Activated T-helper 1 cell treated with Interleukin-2 at 50 U/mL for 16 hours (primary cell): ENCODE measurements at places on chromosomes 1 and 21.

- peak; percentile 93 for DNase-seq
Measured at GRCh38 chr1:27568300-27569087, 35.5 kb downstream of the AHDC1 start.

DNA sequence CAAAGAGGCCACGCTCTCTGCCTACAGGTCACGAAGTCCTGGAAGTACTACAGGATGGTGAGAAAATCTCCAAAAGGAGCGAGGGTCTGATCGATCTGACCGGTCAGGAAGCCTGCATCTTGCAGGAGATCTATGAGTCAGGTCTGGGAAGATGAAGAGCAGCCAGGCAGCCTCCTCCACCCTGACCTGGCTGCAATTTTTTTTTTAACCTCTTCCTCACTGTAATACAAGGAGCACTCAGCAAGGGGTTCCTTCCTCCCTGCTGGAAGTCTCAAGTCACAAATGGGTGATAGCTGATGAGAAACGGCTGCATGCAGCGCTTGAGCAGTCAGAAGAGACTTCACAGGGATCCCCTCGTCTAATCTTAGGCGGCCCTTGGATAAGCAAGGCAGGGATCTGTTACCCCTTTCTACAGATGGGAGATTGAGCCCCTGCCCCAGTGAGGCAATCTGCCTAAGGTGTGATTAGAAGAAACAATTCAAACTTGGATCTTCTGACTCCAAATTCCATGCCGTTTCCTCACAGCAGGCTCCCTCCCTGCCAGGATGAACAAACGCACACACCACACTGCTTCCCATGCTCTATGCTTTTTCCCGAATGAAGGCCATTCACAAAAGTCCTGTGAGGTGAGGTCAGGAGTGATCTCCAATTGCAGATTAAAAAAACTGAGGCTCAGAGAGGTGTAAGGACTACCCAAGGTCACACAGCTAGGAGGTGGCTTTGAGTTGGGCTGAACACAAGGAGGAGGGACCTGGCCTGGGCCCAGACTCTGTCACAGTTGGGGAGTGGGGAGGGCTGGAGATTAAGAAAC lies 48.3 kb downstream of the ECE1 start:
- no peak for DNase-seq

DNA sequence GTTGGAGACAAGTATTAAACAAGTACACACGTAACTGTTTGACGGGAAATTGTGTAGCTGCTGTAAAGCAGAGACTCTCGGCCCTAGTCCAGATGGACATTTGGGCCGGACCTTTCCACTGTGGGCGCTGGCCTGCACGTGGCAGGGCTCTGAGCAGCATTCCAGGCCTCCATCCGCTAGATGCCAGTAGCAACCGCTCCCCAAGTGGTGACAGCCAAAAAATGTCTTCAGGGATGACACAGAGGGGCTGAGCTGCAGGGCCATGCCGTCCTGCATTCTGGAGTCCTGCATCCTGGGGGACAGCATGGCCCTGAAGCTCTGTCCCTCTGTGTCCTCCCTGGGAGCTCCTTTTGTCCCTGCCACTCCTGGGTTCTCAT lies 24.8 kb downstream of the A3GALT2 start:
- no peak for DNase-seq

DNA sequence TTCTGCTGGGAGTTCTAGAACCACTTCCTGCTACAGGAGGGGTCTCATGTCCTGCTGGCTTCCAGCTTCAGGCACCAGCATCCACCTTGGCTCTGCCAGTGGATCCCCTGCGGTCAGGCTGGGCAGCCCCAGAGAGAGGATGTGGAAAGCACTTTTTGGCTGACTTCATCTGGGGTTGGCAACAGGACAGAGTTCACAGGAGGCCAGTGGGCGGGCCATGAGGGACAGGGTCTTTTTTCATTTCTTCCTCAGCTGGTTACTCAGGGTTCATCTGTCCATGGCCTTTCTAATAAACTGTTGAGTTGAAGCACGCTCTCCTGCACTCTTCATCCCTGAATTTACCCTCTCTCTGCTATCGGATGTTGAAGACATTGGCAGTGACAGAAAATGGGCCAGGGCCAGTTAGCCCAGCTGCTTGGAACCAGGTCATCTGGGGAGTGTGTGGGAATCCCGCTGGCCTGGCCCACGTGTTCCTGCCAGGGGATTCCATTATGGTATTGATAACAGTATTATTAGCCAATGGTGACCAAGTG lies 45.2 kb downstream of the RPS6KA1 start:
- DNase-seq, result no peak

GRCh38 chr1:25858906-25859789 lies at the start of gene AUNIP:
AUNIP (minus strand) TSS chr1:25859457; CDS start chr1:25859357, 100 bp downstream.
- DNase-seq, result peak; percentile 84

DNA sequence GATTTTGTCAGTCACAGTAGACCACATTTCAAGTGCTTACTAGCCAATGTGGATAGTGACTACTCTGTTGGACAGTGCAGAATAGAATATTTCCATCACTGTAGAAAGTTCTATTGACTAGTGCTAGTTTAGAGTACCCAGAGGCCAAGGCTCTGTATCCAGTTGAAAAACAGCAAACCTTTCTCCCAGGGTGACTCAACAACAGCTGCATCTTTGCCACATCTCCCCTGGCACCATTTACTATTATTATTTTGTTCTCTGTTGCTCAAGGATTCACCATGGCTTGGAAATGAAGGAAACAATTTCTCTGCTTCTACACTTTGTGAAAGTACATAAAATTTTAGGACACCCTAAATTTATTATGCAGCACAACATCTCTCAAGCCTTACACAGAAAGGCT lies 85.3 kb upstream of the WDR26 start:
- no peak for DNase-seq

DNA sequence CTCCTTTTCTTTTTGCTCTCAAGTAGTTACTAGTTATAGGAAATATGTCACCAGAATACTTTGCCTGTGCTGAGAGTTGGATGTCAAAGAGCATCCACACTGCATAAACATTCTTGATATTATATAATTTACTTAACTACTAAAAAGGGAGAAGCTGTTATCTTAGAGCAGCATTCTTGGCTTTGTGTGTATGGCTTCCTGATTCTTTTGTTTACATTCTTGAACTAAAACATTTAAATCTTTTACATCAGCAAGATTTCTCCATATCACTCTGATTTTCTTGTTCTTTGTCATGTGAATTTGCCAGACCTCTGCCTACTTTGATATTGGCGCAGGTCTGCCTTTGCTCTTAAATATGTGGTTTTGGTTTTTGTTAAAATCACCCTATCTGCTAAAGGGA lies 48.8 kb downstream of the SUCO start:
- DNase-seq, result no peak

GRCh38 chr1:117620440-117620839 lies 14.6 kb downstream of the TENT5C start:
- DNase-seq, result no peak
